ENCODE measurements at places on chromosomes 2 and 18.

- no peak for DNase-seq
These were observed 28.4 kb upstream of the CCDC102B start for GRCh38 chr18:68769461-68769860.

GRCh38 chr2:208039376-208040110 is 14.2 kb upstream of the PLEKHM3 start:
- no peak for DNase-seq

DNA sequence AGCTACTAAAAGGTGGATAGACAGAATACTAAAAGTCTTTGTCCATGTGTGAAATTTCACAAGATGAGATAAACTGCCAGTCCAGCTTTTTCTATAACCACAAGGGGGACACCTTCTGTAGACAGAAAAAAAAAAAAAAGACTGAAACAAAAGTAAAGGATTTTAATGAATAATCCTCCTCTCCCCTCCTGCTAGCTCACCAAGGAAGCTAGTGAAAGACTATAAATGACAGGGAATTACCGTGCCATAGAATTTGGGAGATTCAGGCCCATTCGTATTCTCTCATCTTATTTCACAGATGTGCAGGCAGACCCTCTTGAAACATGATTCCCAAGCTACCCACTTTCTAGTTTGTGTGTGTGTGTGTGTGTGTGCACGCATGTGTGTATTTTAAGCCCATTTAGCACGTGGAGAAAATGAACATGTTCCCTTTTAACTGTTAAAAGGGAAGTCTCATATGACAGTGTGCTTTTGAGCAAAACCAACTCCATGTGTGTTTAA is 36.3 kb upstream of the SLC8A1 start:
- DNase-seq: no peak

DNA sequence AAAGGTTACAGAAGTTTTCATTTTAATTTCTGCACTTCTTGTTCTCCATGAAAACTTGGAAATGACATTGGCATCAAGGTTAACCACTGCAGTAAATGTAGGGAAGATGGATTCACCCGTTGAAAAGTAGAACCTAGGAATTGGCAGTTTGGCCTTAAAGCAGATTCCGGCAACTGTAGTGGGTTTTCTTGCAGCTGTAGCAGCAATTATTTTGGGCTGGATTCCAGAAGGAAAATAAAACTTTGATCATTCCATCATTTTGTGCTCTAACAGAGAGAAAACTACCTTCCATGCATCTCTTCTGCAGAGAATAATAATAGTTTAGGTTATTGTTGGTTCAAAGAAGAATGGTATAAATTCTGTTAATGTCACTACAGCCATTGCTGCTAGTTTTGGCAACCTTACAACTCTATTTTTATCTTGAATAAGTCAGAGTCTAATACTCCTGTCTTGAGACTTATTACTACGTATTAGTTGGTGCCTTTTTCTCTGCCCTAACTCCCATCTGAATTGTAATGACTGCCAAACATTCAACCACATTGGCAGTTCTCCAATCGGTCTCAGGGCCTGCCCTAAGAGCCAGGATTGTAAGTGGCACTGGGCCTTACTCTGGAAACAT is 178.1 kb upstream of the PIEZO2 start:
- no peak for DNase-seq

DNA sequence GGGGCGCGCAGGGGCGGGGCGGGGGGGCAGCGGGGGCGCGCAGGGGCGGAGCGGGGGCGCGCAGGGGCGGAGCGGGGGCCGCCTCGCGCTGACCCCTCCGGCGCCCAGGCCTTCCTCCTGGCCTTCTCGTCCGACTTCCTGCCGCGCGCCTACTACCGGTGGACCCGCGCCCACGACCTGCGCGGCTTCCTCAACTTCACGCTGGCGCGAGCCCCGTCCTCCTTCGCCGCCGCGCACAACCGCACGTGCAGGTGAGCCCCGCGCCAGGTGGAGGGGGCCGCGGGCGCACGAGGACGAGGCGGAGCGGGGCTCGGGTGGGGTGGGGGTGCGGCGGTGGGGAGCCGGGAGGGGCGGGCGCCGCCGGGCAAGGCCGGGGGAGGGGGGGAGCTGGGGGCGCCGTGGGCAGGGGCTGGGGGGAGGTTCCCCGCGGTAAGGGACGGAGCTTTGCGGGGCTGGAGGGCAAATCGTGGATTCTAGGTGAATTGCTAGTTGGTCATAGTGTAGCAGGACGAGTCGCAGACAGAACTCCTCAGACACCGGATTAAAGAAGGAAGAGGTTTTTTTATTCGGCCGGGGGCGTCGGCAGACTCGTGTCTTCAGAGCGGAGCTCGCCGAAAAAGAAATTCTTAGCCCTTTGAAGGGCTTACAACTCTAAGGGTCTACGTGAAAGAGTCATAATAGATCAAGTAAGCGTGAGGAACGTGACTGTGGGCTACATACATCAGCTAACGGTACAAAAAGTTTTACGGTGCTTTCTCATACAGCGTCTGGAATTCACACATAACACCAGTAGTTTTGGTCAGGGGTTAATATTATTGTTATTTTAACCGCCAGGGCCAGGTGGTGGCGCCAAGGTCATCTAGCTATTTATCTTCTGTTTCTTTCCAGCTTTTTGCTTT is 29.9 kb downstream of the ANO7 start:
- DNase-seq: peak; percentile 75

DNA sequence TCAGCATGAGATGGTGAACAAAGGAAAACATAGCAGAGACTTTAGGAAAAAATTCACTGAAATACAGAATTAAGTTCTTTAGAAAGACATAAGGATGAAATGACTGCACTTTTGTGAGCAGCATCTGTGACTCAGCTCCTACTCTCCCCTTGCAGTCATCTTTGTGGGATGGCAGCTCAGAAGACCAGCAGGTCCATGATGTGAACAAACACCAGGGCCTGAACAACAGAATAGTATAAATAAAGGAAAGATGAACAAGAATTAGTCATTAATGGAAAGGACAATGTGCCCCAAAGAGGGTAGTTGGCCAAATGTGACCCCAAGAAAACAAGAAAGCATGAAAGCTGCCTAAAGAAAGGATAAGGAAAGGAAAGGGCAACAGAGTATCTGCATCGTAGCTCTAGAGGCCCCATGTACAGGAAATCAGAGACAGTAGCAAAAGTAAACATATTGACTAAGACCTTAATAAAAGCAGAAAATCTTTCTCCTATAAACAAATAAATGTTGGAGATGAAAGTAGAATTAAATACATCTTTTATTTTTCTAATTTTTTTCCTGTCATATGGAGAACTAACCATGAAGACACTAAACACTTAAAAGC is 318.0 kb downstream of the ZEB2 start:
- DNase-seq: no peak

GRCh38 chr2:46336283-46336959 is 39.2 kb downstream of the EPAS1 start:
- no peak for DNase-seq

DNA sequence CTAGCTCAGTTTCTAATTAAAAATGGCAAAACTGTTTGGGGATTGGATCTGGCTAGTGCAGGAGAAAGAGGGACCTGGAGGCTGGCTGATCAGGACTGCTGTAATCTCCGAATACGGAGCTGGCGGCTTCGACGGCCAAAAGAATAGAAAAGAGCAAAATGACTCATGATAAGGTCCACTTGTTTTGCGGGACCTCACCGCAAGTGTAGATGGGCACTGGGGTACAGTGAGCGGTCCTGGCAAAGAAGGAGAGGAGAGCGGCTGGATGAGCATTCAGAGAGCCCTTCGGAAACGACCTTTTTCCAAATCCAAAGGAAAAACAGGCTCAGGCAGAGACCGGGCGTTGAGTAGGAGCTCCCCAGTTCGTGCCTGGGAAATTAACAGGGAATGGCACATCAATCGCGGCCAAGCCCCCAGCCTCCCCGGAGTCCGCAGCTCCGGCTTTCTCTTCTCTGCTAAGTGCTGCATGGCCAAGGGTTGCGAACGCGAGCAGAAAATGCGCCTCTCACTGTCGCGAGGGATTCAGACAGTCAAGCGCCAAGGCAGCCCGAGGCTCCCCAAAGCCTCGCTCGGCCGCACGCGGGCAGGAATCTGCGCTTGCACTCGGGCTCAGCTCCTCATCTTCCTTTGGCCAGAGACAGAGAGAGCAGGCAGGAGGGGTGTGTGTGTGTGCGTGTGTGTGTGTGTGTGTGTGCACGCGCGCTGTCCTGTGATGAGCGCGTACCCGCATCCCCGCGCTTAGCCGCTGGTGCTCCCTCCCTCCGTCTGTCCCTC is 1.8 kb downstream of the DCC start:
- DNase-seq: no peak

DNA sequence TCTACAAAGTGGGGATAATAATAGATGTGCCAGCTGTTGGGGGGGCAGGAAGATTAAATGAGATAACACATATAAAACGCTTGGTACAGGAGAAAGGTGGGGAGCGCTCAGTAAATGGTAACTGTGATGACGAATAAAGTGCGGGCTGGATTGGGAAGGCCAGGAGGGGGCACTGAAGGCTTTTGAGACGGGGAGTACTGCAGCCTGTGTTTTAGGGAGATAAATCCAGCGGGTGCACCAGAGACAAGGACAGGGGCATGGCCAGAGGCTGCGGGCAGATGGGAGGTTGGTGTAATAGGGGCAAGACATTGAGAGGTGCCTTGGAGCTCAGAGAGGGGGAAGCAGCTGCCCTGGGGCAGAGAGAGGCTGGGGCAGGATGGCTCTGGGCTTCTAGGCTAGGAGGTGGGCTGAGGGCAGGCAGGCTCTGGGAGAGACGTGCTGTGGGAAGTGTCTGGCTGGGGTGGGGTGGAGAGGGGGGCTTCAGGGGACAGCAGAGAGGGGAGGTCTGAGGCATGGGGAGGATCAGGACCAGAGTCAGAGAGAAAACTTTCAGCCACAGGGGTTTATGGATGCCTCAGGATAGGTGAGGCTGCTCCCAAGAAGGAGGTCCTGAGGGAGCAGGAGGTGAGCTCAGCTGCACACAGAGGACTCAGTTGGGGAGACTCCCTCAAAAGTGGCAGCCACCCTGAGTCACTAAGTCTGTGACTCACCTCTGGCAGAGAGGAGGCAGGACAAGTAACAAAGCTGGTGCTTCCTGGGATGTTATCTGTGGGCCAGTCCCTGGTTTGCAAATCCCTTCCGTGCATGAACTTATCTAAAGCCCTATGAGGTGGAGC is 18.8 kb downstream of the TEX44 start:
- peak; percentile 72 for DNase-seq

- DNase-seq: peak; percentile 23
These were observed 5.2 kb downstream of the TTC27 start for GRCh38 chr2:32633040-32633439.

DNA sequence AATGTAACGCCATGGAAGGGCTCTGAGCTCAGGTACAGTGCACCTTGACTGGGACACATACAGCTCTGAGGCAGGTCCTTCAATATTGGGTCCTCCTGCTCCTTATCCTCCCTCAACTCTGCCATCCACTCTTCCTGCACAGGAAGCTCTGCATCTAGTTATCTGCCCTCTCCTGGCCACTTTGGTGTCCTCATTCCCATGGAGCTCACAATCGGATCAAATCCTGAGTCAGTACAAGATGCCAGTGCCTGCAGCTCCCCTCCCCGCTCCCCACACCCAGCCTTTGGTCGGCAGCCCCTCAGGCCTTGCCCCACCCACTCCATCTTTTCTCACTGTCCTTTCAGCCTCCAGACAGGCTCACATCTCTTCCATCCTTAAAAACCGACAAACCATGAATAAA is 58.0 kb downstream of the LRRFIP1 start:
- no peak for DNase-seq

DNA sequence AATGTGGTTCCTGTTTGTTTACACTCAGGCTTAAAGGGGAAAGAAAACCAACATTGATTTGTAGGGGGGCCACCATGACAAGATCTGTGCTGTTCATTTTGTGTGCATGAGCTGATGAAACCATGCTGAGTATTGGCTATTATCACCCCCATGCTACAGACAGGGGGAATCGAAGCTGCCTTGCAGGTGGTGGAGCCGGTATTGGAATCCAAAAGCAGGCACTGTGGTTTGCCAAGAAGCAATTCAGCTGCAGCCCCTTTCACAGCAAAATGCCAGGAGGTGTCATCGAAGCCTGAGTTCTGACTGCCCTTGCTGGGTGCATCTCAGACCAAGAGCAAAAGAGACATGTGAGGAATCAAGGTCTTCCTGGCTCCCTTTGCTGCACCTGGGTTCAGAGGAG is 221.9 kb downstream of the UXS1 start:
- DNase-seq: no peak

GRCh38 chr2:240722796-240723735 is 31.4 kb downstream of the AQP12A start:
- peak; percentile 12 for DNase-seq

GRCh38 chr18:12283256-12283655 is 24.8 kb upstream of the TUBB6 start:
- peak; percentile 56 for DNase-seq

GRCh38 chr2:239351687-239352086 is 49.1 kb downstream of the HDAC4 start:
- no peak for DNase-seq

DNA sequence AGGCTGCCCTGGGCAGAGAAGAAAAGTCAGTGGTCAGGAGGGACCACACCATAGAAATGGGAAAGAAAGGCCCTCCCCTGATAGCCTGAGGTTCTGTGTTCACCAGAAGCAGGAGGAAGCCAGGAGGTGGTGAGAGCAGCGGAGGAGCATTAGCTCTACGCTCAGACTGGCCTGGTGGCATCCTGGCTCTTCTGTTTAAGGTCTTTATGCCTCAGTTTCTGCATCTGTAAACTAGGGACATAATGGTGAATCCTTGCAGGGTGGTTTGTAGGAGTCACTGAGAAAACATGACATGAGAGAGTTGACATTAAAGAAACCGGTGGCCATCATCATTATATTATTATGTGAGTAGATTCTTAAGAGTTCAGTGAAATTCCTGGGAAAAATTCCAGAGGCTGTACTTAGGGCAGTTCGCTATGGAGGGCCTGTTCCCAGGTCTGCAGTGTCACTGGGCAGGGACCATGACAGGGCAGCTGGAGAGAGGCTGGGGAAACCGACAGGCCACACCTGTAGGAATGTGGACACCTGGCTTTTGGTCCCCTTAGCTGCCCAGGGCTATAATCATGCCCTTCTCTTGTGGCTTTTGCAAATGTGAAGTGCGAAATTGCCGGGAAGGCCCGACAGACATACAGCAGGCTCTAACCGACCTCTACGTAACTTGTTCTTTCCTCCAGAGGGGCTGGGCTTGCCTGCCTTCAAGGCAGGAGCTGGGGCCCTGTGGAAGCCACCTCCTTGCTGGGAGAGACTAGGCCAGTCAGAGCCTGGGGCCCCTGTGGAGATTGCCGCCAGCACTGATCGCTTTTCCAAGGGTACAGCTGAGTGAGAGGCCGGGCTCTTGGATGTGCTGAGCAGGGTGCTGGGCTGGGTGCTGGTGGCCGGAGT is 31.0 kb downstream of the GLI2 start:
- DNase-seq: no peak
